GM23248 (cell line): ENCODE measurements at places on chromosomes 7 and 10.

- DNase-seq, result peak; percentile 45
These were observed 551.2 kb upstream of the ANKRD30A start for GRCh38 chr10:36574207-36574606.

GRCh38 chr10:97321032-97321803 is 2.1 kb downstream of the FRAT1 start:
- DNase-seq, result no peak

DNA sequence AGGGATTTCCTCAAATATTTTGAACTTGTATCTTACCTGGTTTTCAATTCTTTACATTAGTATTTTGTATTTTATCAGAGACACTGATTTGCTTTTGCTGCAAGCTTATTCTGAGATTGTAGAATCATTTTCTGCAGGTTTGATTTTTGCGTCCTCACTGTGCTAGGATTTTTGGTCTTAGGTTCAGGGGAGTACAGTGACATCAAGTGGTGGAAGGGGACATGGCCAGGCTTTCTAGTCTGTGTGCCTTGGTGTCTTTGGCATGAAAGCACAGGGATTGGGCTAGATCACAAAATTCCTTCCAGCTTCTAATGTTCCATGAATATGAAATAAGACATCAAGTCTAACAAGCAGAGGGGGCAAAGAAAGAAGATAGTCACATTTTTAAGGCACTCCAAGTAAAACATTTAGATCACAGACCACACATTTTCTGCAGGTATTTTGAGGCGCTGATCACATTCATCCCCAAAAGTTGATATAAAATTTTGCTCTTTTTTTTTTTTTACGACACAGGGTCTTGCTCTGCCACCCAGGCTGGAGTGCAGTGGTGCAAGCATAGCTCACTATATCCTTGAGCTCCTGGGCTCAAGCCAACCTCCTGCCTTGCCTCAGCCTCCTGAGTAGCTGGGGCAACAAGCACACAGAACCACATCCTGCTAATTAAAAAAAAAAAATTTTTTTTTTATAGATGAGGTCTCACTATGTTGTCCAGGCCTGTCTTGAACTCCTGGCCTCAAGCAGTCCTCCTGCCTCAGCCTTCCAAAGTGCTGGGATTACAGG is 124.4 kb downstream of the PON1 start:
- peak; percentile 62 for DNase-seq

DNA sequence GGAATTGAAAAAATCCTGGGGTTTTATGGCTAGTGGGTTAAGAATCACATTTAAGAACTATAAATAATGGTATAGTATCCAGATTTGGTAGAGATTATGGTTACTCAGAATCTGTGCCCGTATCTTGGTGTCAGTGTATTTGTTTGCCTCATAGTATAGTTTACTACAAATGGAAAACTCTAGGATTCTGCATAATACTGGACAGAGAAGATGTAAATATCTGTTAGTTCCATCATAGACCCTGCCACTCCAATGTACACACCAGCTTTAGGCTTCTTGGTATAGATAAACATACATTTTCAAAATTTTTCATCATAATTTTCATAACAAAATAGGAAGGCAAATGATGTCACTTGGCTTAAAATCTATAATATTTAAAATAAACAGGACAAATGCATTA is 108.1 kb downstream of the CFTR start:
- DNase-seq, result no peak

- peak; percentile 43 for DNase-seq
These were observed 31.3 kb downstream of the KIAA1217 start for GRCh38 chr10:24240041-24240751.
